ENCODE measurements at places on chromosomes 7 and 10.

- no peak for DNase-seq
Measured at GRCh38 chr7:139231513-139232376, 708 bp downstream of the UBN2 start.

- DNase-seq: no peak
Measured at GRCh38 chr7:28017372-28017771, 163.2 kb downstream of the JAZF1 start.

GRCh38 chr10:29239569-29240472, 49.0 kb upstream of the LYZL1 start:
- no peak for DNase-seq

DNA sequence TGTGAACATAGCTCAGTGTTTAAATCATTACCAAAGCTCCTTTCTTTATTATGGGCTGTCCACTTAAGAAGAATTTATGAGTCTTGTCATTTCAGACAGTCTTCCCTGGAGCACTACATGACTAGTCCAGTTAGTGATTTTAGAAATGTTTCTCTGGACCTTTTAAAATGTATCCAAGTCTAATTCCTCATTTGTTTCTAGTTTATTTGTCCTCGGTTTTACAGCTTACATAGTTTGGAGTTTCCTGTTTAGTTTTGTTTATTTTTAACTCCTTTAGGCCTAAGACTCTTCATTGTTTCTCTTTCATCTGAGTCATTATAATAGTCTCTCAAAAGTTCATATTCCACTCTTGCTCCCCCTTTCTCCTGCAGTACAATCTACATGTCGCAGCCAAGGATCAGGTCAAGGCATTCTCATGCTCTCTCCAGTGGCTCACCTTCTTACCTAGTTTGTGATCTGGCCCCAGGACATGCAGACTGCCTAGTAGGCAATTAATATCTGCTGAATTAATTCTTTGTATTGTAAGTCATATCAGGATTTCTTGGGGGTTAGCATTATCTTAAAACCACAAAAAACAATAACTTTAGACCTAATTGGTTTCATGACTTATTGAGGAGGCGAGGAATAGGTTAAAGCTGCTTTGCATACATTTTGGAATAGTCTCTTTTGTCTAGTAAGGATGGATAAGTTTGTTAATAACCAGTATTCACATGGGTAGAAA, 93.8 kb downstream of the MAPK8 start:
- no peak for DNase-seq

DNA sequence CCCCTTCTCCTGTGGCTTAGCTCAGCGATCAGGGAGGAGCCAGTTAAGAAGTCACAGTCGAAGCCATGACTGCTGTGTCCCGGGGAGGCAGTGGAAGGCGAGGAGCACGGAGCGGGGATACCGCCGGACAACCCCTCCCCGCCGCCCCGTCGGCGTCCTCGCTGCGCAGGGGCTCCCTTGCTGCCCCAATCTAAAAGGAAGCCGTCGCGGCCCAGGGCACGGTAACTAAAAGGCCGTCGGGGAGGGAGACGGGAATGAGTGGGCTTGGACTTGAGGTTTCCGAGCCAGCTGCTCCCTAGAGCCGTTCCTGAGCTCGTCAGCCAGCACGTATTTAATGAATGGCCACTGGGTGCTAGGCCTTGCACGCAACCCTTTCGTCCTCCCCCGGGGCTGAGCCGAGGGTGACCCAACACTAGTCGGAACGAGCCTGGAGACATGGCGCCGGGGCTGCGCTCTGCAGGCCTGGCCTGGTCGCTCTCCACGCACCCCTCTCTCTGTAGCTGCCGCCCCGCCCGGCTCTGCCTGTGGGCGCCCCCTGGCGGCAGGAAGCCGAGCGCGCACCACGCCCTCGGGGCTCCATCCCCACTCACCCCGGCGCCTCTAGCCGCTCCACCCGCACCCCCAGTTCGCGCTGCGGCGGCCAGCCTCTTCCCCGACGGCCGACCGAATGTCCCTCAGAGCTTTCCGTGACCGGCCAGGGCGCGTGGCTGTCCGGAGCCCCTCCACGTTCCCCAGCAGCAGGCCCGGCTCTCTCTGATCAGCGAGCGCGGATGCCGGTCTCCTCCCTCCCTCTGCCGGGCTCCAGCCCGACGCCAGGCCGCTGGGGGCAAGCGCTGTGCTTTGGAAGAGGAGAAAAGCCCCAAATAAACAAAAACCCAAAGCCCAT, 29.3 kb upstream of the KCNK18 start:
- DNase-seq: peak; percentile 35

DNA sequence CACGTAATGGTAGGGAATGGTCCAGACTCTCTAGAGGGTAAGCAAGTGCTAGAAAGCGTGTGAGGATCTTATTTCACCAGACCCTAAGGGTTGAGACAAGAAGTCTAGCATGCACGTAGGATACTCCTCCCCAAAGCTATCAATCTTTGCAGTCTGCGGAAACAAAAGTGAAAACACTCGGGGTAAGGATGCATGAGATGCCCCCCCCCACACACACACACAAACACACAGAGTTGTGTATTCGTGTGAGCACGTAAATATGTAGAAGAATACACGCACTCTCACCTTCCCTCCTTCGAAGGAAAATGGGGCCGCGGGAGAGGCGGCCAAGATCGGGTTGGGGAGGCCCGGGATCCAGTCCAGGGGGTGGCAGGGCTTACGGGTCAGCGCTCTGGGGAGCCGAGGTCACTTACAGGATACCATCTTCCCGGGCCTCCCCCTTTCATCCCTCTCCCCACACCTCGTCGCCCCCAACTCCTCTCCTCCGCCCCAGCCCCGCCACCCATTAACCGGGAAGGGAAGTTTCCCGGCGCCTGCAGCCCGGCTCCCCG, 455 bp downstream of the CUL2 start:
- DNase-seq: no peak

DNA sequence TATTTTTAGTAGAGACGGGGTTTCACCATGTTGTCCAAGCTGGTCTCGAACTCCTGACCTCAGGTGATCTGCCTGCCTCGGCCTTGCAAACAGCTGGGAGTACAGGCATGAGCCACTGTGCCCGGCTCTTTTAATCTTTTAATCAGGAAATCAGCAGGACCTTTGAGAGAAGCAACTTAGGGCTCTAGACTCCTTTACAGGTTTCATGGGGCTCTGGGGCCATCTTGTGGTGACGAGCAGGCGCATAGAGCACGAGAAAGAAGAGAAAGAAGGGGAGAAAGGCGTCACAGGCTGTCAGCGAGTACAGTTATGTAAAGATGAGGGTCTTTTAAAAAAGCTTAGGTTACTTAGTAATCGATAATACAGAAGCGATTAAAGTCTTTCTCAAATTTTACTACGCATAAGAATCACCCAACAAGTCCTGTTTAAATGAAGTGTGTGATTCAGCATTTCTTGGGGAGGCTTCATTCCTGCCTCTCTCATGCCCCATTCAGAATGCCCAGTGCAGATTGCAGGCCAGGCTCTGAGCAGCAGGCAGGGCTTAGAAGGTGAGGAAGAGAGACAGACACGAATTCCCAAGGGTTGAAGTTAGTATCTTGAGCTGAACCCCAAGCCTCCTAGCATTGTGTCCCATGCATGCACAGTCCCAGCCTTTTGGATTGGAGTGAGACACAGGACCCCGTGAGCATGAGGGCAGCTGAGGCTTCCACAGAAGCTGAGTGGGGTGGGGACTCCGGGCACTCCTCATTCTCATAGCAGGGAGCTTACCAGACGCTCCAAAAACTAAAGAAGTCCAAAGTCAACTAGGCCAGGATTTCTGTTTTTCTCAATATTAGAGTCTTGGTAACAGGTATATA, 23.6 kb upstream of the PFKP start:
- DNase-seq: no peak

DNA sequence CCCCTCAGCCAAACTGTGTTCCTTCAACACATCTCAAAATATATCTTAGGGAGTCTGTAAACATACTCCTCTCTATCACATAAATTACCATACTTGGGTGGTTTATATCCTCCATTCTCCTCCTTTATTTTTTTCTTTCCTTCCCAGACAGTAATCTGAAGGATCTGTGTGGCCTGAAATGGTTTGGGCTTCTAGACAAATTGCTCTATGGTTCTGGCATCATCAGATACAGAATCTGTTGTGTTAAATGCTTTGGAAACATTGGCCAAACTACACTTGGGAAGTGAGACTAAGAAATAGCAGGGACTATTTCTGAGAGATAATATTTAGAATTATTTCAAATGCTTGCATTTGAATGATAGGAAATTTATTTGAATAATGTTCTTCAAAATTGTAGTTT, 353.0 kb upstream of the KCND2 start:
- no peak for DNase-seq

DNA sequence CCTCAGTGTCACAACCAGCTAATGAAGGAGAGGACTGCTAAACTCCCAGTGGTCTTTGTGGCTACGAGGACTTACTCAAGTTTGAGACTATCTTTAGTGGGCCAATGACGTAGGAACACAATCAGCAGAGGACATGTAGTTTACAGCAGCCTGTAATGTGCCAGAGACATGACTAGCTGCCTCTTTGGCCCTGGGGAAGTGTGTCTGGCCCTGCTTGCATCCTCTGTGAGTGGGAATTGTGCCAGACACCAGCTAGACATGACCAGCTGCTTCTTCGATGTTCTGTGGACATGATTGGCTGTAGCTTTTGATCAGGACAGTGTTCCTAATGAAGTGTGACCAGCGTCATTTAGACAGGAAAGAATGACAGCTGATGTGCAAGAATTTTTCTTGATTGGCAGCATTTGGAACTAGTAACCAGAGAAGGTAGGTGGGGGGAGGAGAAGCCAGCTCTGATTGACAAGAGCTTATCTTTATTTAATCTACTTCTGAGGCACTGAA, 141.7 kb downstream of the AUTS2 start:
- DNase-seq: no peak

DNA sequence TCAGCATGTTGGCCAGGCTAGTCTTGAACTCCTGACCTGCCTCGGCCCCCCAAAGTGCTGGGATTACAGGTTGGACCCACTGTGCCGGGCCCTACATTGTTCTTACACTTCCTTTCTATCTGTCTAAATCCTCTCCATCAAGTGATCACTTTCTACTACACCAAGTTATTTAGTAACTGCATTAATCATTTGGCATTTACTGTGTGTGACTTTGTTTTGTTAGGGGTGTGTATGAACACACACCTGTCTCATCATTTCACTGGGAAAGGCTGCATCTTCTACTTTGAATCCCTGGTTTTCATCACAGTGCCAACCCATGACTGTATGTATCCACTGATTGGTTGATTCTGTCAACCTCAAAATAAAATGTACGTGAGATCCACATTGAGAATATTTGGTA, 23.0 kb upstream of the CCDC71L start:
- DNase-seq: no peak

DNA sequence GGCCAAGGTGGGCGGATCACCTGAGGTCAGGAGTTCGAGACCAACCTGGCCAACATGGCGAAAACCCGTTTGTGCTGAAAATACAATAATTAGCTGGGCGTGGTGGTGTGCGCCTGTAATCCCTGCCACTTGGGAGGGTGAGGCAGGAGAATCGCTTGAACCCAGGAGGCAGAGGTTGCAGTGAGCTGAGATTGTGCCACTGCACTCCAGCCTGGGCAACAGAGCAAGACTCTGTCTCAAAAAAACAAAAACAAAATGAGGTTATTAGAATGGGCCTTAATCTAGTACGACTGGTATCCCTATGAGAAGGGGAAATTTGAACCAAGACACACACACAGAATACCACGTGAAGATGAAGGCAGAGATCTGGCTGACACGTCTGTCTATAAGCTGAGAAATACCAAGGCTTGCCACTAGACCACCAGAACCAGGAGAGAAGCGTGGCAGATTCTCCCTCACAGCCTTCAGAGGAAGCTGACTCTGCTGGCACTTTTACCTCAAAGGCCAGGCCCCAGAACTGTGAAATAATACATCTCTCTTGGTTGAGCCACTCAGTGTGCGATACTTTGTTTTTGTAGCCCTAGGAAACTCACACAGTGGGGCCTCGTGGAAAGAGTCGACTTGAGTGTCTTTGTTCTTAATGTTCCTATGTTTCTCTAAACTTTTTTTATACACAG, 59.6 kb downstream of the TMEM209 start:
- no peak for DNase-seq

DNA sequence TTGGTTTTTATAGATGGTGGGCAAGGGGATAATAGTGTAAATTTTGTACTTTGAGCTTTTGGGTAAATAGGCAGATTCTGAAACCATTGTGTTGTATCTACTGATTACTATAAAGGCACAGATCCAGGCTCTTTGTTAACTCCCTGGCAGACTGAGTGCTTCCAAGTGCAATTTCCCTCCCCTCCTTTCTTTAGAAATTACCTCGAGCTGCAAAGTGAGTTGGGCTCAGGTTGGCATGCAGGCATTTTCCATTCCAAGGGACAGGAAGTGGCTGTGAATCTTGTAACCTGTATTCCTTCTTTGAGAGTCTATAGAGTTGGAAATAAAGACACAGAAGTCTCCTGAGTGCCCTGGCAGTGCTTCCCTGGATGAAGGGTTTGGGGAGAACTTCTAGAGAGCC, 494.2 kb upstream of the GALNT17 start:
- no peak for DNase-seq

GRCh38 chr7:97107192-97107800, 10.2 kb upstream of the SDHAF3 start:
- DNase-seq: no peak

GRCh38 chr10:109962247-109962646, 38.9 kb upstream of the XPNPEP1 start:
- DNase-seq: no peak

DNA sequence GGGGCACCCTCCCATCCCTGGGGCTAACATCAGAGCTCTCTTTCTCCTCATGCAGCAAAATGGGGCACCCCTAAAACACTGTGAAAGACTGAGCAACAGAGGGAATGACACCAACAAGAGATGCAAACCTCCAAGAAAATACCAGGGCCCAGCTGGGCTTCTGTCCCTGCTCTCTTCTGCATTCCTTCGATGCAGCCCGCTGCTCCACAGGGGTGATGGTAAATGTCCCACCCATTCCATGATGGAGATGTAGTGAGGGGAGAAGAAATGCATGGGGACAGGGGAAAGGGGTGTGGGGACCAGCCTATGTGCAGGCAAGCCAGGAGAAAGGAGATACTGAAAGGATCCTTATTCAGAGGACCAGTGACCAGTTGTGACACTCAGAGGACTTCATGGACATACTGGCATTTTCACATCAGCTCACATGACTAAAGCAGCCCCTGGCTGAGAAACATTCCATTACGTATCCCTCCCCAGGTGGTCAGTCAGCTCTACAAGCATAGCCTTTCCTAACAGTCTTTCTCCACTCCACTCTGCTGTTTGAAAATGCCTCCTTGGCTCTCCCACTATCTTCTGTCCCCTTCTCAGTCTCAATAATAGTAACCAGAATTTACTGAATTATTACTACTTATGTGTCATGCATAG, 13.3 kb downstream of the SORBS1 start:
- DNase-seq: no peak

DNA sequence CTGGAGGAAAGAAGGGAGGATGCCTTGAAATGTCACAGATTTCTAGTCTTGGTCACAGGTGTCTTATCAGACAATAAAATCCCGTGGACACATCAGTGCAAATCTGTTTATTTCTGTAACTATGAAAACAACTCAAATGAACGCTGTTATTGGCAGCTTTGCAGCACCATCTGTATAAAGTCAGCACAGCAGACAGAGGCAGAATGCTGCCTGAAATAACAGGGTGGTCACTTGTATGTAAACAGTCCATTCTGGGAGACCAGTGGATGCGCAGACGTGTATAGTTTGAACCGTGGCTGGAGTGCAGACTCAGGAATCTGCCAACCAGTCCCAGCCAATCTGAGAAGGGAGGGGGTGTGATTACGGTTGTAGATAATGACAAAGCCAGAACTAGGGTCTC, 54.8 kb downstream of the SEC23IP start:
- no peak for DNase-seq

GRCh38 chr7:2982831-2983230, 60.8 kb downstream of the CARD11 start:
- DNase-seq: no peak

All from stimulated activated CD8-positive, alpha-beta memory T cell treated with anti-CD3 and anti-CD28 coated beads, Interleukin-4, amount 100 ng/mL, for 1 hour (primary cell).